ENCODE measurements at places on chromosomes 11 and 22.

- peak; percentile 73 for DNase-seq
Observed at GRCh38 chr11:70397983-70398833, at the start of gene CTTN. Gene CTTN, plus strand, starts transcription at chr11:70398529. Its CDS starts 8,769 bp downstream, at chr11:70407298.

DNA sequence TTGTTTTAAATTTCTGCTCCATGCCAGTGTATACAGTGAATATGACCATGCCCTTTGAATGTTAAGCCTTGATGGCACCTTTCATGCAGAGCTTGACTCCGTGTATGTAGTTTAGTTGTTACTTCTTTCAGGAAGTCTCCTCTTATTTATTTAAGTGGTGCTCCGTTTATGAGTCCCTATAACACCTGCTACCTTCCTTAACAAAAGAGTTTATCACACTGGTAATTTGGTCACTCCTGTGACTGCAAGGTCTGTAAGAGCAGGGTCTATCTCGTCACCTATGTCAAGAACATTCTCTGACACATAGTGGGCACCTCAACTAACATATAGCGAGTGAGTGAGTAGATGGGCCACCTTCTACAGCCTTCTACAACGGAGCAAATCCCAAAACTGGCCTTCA, 152.5 kb downstream of the CCDC34 start:
- no peak for DNase-seq

DNA sequence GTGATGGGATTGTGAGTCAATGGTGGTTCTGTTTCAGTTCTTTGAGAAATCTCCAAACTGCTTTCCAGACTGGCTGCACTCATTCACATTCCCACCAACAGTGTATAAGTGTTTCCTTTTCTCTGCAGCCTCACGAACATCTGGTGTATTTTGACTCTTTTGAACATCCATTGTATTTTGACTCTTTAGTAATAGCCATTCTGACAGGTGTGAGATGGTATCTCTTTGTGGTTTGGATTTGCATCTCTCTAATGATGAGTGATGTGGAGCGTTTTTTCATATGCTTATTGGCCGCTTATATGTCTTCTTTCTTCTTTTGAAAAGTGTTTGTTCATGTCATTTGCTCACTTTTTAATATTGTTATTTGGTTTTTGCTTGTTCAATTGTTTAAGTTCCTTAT, 19.4 kb downstream of the NELL1 start:
- DNase-seq = no peak

- DNase-seq = peak; percentile 81
Observed at GRCh38 chr11:61747192-61747966, 5.1 kb upstream of the MYRF start.

DNA sequence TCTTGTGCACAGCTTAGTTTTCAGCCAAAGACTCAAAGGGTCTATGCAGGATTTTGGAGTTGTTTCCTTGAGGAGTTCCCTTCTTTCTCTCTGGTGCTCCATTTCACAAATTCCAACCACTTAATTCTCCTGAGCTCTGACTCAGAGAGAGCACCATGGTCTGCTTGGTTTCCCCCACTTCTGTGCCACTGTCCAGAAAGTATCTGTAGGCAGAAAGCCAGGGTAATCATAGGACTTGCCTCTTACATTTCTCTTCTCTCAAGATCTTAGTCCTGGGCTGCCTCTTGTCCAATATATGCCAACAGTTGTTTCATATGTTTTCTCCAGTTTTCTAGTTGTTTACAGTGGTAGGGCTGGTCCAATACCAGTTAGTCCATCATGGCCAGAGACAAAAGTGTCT, 6.4 kb upstream of the MRGPRD start:
- DNase-seq = no peak

GRCh38 chr22:40764763-40765441, 54.2 kb downstream of the SLC25A17 start:
- no peak for DNase-seq

DNA sequence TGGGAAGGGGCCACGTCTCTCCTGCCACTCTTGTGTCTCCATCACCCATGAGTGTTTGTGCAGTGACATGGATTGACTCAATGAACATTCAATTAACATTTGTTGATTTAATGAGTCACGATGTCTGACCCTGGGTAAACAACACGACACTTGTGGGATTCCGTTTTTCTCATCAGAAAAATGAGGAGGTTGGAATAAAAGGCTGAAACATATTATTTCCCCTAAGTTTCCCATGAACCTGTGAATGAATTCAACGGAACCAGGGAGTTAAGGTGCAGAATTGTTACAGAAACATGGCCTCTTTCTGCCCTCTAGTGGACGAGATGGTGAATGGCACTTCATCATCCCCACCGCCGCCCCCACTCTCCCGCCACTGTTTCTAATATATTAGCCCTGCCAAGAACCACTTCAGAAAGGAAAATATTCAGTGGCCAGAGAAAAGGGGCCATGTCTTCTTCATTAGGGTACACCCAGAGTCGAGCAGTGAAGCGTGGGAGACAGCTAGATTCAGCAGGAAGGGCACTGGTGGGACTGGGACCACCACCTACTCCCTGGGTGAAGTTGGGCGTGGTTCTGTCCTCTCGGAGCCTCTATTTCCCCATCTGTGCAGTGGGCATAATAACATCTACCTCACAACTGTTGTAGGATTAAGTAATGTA, 46.3 kb upstream of the SYT13 start:
- no peak for DNase-seq

GRCh38 chr22:22939588-22940368, 52.2 kb downstream of the IGLL5 start:
- no peak for DNase-seq

DNA sequence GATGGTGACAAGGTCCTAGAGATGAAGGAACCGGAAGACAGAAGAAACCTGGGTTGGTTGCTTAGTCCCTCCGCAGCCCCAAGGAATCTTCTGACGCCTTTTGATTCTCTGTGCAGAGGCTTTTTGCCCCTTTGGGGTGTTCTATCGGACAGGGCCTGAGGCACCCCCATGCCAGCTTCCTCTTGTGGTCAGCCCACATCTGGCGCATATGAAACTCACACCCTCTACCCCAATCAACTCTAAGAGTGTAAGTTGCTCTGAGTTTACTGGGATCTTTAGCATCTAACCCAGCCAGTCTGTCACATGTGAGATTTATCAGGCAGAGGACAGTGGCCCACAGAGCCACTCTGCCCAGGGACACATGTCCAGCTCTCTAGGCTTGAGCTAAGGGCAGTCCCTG, 17.4 kb downstream of the RASD2 start:
- DNase-seq = no peak

GRCh38 chr11:37657645-37658044, 1059.6 kb upstream of the RAG2 start:
- DNase-seq = no peak

DNA sequence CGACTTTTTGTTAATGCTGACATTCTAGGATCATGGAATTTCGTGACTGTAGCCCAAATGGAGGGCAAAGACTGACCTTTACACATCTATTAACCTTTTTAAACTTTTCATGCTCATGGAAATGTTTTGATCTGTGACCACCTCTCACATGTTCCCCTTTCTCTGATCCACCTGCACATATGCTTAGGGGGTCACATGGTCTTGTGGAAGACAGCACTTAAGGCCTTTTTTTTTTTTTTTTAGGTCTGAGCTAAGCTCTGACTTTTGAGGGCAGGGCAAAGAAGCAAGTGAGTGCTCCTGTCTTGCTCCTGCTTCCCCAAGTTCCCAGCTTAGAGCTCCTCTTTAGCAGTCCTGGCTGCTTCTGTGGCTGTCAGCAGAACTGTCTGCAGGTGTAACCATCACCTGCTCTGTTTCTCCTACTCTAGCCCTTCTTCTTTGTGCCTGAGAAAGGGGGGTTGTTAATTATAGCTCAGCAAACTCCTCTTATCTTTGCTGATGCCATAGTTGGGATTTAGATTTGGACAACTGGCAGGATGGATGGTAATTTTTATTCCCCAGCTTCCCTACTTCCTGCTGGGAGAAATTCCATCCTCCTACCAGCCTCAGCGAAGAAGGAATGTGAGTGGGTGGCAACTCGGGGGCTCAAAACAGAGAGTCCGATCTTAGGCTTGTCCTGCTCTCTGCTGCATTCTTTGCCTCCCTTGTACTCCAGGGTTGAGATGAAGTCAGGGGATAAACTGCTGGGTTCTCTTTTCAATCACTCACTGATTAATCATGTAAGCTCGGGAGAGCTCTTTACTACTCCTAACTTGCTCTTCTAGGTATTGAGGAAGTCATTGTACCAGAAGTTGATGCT, 64.4 kb downstream of the GRAMD1B start:
- DNase-seq = no peak

DNA sequence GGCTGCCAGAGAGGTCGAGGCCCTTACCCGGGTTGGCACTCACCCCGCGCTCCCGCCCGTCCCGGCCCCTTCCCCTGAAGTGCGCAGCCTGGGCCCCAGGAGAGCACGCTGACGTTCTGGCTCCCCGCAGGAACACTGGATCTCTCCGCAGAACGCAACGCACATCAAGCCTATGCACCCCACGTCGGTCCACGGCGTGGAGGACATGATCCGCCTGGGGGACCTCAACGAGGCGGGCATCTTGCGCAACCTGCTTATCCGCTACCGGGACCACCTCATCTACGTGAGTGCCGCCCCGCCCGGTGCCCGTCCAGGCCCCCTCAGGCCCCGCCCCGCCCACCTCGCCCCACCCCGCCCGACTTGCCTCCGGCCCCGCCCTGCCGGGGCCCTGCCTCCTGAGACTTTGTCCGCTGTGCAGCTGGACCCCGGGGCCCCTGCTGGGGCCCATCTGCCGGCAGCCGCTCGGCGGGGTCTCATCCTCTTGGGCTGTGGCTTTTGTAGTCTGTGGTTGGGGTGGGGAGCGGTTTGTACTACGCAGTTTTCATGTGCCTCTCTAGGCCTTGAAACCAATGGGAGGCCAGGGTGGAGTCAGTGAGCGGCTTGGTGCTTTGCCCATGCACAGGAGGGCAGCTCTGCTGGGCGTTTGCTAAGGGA, 19.7 kb downstream of the MYO7A start:
- DNase-seq = no peak

GRCh38 chr11:111541254-111542061, 938 bp downstream of the LAYN start:
- peak; percentile 42 for DNase-seq

DNA sequence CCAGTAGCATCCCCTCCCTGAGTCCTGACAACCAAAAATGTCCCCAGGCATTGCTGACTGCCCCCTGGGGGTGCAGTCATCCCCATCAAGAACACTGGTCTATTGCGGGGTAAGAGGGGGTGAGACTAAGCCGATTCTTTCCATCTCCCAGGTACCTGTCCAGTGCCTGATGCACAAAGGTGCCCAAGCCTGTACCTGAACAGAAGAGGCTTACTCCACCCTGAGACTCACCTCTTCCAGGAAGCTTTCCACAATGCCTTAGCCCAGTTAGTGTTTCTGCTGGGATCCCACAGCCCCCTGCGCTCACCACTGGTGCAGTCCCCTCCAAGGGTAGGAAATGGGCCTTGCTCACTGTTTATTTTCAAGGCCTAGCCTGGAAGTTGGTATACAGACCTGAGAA, 22.9 kb downstream of the TPST2 start:
- DNase-seq = no peak

- no peak for DNase-seq
Observed at GRCh38 chr11:107301878-107302277, 155.7 kb downstream of the CWF19L2 start.

GRCh38 chr22:41612603-41613306, 8.1 kb downstream of the DESI1 start:
- DNase-seq = no peak

GRCh38 chr11:115407496-115407895, 96.7 kb downstream of the CADM1 start:
- DNase-seq = no peak

GRCh38 chr11:111137846-111138245, 107.7 kb upstream of the POU2AF2 start:
- DNase-seq = no peak

DNA sequence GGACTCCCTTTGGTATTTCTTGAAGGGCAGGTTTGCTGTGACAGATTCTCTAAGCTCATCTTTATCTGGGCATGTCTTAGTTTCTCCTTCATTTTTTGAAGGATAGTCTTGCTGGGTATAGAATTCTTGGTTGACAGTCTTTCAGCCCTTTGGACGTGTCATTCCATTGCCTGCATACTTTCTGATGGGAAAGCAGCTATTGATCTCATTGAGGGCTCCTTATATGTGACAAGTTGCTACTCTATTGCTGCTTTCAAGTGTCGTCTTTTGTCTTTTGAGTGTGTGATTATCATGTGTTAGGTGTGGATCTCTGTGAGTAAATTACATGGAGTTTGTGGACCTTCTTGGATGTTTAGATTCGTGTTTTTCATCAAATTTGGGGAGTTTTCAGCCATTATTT, 21.9 kb downstream of the IGHMBP2 start:
- DNase-seq = no peak

GRCh38 chr22:45033136-45033535, 23.3 kb upstream of the PHF21B start:
- DNase-seq = no peak

DNA sequence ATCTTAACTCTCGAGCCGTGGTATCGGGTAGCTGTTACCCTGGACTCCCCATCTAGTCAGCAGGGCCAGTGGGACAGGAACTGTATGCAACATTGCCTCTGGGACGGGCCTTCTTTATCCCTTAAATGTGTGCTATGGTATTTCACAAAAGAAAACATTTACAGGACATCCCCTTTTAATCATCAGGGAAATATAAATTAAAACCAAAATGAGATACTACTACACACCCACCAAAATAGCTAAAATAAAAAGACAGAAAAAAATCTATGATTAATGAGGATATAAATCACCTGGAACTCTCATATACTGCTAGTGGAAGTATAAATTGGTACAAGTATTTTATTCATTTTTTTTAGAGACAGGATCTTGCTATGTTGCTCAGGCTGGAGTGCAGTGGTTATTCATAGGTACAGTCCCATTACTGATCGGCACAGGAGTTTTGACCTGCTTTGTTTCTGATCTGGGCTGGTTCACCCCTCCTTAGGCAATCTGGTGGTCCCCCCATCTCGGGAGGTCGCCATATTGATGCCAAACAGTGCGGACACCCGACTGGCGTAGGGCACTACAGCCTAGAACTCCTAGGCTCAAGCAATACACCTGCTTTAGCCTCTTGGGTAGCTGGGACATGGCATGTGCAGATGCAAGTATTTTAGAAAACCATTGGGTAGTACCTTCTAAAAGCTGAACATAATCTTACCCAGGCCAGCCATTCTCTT, 9.3 kb downstream of the RSPH14 start:
- DNase-seq = no peak

- no peak for DNase-seq
Observed at GRCh38 chr11:72575533-72576242, 98.5 kb downstream of the PDE2A start.

- no peak for DNase-seq
Observed at GRCh38 chr11:71255323-71255722, 2.9 kb upstream of the SHANK2 start.

DNA sequence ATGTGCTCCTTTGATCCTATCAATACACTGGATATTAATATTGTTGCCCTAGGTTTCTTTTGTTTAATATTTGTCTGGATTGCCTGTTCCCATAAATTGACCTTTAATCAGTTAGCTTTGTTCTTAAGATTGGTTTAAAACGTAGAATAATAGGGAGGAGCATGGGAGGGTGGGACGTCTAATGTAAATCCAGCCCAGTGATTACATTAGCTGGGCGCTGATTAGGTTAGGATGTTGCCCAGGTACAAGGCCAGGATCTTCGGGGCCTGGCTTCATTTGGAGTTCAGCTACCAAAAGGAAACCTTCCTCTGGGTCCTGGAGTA, at the start of gene SRSF8:
TSS of gene SRSF8 (plus strand) at position 204 of the 323 bp plus-strand sequence. CDS start 308 bp downstream, outside the sequence.
- no peak for DNase-seq

- DNase-seq = no peak
Observed at GRCh38 chr11:75982309-75982708, 167.3 kb downstream of the UVRAG start.

- DNase-seq = no peak
Observed at GRCh38 chr11:117861151-117862018, 15.1 kb downstream of the FXYD6 start.

All from nucleus accumbens (tissue), 56 donors.